Hepatic stellate cell (primary cell): ENCODE measurements at places on chromosomes 4 and X.

- no peak for DNase-seq
These were observed 92.4 kb upstream of the SMIM10 start for GRCh38 chrX:134898440-134898839.

DNA sequence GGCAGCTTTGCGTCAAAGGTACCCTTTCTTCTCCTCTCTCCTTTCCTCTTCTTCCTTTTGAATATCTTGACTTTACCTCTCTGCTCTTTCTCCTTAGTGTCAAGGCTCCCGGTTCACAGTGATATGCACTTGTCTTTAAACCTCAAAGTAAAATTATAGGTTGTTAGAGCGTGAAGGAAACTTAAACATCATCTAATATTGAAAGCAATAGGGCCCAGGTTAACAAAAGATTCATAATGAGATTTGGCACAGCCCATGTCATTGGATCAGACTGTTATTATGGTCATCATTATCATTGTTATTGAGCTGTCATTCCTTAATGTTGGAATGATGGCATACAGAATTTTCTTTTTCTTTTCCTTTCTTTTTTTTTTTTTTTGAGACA, 32.5 kb downstream of the FTHL17 start:
- DNase-seq, result no peak

DNA sequence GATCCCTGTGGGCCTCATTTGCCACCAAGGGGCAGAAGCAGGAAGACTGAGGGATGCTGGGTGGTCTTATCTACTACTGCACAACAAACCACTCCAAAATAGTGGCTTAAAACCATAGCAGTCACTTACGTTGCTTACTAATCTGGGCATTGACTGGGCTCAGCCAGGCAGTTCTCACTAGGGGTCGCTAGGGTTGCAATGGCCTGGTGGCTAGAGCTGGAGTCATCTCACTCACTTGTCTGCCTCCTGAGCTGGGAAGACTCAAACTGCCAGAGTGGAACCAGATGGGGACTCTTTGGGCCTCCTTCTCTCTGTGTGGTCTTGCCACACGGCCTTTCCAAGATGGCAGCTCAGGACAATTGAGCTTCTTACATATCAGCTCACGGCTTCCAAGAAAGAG, 216.3 kb upstream of the BCOR start:
- no peak for DNase-seq

DNA sequence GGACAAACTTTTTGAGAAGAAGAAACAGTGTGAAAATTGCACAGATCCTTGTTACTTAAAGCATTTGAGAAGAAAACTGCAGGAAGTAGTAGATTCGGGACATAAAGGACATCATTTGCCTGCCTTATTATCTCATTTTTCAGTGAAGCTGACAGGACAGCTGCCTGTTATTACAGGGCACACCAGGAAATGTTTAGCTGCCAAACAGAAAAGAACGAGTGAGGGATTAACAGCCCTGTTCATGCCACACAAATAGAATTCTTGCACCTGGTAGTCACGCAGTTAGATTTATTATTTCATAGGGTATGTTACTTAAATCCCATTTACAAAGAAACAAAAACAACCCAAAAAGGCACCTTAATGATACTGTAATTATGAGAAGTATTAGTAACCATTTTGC, 100.6 kb downstream of the CHIC2 start:
- DNase-seq, result no peak

DNA sequence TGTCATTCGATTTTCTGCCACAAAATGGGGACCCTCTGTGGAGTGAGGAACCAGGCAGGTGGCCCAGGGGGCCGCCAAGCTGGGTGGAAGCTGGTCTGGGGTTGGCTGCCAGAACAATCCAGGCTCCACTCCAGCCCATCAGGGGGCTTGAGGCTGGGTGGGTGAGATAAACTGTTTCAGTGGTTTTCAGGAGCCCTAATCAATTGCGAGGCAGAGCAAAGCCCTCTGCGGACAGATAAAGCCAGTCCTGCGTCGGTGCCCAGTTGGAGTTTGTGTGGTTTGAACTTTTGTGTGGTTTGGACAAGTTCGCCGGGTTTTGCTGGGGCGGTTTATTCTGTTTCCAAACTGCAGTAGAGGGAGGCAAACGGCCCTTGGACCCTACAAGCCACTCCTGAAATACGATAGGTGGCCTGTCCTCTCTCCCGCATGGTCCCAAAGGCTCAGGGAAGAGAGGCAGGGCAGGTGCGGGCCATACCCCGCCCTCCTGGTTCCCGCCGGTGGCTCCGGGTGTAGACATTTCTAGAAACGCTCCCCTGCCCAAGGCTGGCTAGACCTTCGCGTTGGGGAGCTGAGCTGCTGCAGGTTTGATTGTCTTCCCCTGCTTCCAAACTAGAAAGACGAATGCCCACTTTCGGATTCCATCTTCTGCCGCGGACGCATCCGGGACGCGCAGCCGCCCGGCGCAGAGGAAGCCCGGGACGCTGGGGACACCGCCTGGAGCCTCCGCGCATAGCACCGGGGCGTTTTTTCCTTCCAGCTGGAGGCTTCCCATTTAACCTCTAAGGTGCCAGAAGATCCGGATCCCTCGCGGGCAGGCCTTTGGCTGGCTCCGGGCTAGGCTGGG, 169.0 kb upstream of the BCOR start:
- peak; percentile 87 for DNase-seq

GRCh38 chrX:143648705-143649104, 12.8 kb upstream of the SLITRK4 start:
- no peak for DNase-seq

DNA sequence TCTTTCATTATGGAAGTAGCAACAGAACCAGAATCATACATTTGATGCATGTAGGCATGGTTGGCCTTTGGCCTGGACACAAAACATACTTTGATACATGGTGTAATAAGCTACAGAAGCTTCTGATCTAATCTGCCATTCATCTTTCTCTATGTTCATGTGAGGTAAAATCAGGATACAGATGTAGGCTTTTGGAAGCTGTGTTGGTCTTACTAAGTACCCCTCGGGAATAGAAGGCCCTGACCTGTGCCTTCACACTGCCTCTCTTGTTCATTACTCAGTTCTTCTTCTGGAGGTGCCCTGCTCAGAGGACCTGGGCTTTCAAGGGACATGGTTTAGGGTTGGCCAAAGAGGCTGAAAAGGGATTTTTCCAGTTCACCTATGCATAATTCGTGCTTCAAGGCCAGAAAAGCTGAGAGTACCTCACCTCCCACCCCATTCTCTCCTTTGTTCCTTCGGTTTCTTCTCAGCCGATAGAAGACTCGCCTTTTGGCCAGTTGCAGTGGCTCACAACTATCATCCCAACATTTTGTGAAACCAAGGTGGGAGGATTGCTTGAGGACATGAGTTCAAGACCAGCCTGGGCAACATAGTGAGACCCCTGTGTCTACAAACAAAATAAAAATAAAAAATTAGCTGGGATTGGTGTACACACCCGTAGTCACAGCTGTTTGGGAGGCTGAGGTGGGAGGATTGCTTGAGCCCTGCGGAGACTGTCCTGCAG, 25.9 kb downstream of the SNX25 start:
- no peak for DNase-seq

- no peak for DNase-seq
These were observed 102.1 kb downstream of the ANOS1 start for GRCh38 chrX:8629871-8630270.
